Fibroblast of skin of right quadriceps (primary cell): ENCODE measurements at places on chromosomes 11 and 22.

DNA sequence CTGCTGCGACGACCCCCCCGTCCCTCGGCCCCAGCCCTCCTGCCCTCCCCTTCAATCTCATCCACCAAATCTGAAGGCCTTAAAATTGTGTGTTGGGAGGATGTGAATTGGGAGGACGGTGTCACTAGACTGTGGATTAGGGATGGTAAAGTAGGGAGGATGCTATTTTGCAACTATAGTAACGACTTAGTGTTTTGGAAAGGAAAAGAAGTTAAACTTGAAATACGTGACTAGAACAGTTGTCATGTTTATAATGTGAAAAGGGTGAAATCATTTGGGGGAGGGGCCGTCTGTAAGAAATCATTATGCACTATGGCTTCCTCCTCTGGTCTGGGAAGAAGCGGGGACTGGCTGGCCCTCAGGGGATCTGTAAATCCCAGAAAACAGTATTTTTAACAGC, 43.4 kb upstream of the NNMT start:
- no peak for DNase-seq

- DNase-seq, result no peak
Measured at GRCh38 chr11:36388071-36388470, 92.0 kb downstream of the PRR5L start.

DNA sequence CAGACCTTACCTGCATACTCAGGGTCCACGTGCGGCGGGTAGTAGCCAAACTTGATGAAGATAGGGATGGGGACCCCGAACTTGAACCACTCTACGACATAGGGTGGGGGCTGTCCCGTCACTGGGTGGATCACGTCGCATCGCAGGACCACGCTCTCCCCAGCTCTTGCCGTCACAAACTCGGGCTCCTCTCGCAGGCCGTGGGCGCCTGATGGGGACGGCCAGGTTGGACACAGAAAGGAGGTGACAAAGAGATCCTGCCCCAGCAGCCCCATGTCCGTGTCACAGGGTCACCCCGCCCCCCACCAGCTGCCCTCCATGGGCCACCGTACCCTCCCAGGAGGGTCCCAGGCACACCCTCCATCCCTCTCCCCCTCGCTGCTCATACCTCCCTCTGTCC, 10.7 kb downstream of the IGSF9B start:
- DNase-seq, result no peak

GRCh38 chr11:72228844-72229231, 4.3 kb downstream of the INPPL1 start:
- DNase-seq, result no peak

DNA sequence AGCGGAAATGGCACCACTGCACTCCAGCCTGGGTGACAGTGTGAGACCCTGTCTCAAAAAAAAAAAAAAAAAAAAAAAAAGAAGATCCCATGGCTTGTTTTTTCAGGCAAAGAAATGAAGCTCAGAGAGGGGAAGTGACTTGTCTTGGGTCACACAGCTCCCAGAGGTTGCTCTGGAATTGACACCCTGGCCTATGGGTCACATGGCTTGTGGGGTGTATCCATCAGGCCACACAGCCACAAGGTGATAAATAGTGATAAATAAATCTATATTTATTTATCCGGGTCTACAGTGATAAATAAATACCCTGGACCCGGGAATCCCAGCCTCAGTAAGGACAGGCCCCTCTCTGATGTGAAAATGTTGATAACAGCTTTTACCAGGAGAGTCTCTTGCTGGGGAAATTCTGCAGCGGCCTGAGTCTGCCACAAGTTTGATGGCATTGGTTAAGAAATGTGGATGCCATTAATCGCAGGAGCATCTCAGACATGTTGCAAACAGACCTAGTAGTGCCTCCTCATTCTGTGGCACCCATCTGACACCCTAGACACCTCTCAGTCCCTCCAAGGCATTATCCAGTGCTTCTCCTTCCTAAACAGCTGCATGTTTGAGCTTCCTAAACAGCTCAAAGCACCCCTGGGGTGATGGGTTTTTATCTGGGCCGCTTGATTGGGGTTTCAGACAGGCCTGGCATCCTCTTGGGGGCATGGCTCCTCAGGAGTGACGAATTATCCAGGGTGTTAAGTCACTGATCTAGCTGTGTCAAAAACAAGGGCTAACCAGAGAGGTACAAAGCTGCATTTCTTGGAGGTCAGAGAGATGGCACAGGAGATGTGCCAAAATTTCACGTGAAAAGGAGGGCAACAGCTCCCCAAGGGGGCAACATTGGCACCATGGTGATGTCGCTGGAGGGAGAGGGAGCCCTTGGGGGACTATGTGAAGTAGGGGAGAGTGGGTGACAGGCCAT, 1.9 kb upstream of the EMID1 start:
- no peak for DNase-seq

GRCh38 chr11:32148895-32149294, 58.0 kb downstream of the RCN1 start:
- no peak for DNase-seq

DNA sequence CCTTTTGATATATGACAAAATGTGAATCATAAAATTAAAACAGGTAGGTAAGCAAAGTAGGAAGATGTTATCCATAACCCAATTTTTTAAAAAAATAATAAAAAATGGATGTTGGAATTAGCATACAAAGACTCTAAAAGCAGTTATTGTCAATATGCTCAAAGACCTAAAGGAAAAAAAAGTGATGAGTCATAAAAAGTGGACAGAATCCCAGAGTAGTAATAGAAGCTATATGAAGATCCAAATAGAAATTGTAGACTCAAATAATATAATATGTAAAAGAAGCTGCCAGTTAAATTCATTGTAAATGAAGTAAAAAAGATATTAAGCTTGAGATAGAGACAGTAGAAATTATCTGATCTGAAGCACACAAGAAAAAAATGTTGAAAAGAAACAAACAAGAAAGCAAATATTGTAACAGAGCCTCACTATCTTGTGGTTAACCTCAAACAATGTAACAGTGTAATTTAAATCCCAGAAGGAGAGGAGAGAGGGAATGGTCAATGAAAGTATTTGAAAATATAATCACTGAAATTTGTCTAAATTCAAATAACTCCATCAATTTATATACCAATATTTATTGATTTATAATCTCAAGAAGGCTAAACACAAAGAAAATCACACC, 773.4 kb upstream of the RAG2 start:
- no peak for DNase-seq

GRCh38 chr22:33844273-33844672, 76.0 kb downstream of the LARGE1 start:
- no peak for DNase-seq

DNA sequence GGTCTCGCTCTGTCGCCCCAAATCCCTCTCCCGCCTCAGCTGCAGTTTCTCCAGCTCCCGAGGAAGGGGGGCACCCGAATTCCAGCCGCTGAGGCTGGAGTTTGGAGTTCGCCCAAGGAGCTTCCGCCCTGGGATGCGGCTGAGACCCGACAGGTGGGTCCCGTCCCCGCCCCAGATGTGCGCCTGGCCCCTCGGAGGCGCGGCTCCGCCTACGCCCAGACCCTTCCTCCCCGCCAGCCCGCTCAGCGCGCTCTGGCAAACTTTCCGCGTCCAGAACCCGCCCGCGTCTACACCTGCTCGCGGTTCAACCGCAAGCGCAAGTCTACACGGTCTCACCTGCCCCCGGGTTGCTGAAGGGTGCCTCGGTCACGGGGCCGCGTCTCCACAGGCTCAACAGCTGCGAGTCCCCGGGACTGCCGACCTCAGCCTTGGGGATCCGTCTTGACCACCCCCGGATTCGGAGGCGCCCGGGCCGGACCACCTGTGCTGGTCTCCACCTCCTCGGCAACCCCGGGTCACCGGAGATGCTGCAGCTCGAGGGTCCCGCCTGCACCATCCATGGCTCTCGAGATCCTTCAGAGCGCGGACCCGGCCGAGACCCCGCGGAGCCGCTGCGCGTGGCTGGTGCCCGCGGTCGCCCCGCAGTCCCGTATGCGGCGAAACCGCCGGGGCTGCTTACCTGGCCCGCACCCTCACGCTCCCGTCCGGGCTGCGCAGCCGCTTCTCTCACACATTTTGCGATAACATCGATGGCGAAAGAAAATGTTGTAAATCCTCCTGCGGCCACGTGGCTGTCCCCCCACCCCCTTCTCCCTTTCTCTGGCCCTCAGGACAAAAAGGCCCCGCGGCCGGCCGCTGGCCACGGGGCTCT, 63.6 kb downstream of the NFAM1 start:
- no peak for DNase-seq

GRCh38 chr22:49305214-49305965, 522.3 kb downstream of the BRD1 start:
- peak; percentile 20 for DNase-seq

GRCh38 chr11:67053896-67054329, 2.7 kb upstream of the RHOD start:
- peak; percentile 45 for DNase-seq

GRCh38 chr11:129937592-129938238, 42.3 kb upstream of the NFRKB start:
- DNase-seq, result no peak

DNA sequence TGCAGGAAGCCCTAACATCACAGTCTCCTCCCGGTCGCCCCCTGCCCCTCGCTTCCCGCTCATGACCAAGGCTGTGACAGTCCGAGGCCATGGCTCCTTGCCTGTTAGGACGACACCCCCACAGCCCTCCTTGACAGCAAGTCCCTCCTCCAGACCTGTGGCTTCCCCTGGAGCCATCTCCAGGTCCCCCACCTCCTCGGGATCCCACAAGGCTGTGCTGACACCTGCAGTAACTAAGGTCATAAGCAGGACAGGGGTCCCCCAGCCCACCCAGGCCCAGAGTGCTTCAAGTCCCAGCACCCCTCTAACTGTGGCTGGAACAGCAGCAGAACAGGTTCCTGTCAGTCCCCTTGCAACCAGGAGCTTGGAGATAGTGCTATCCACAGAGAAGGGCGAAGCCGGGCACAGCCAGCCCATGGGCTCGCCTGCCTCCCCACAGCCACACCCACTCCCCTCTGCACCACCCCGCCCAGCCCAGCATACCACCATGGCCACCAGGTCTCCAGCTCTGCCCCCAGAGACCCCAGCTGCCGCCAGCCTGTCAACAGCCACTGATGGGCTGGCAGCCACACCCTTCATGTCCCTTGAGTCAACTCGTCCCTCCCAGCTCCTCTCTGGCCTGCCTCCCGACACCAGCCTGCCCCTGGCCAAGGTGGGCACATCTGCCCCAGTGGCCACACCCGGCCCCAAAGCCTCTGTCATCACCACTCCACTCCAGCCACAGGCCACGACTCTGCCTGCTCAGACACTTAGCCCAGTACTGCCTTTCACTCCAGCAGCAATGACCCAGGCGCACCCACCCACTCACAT, 63.2 kb downstream of the OTOG start:
- no peak for DNase-seq

DNA sequence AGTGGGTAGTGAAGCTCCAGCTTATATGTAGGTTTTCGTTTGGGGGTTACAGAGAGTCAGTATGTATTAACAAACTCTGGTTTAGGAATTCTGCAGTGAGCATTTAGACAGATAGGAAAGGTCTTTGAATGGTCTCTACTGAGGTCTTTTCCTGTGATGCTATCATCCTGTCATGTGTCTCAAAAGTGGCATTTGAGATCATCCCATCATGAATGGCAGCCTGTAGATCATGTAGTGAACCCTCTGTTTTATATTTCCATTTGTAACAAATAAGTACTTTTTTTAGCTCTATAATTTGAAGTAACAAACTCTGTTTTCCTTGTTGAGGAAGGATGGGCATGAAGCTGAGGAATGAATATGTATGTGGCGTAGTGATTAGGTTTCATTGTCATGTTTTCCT, 76.2 kb downstream of the PPP6R3 start:
- DNase-seq, result no peak

- no peak for DNase-seq
Measured at GRCh38 chr11:8075119-8075726, 5.8 kb upstream of the TUB start.

DNA sequence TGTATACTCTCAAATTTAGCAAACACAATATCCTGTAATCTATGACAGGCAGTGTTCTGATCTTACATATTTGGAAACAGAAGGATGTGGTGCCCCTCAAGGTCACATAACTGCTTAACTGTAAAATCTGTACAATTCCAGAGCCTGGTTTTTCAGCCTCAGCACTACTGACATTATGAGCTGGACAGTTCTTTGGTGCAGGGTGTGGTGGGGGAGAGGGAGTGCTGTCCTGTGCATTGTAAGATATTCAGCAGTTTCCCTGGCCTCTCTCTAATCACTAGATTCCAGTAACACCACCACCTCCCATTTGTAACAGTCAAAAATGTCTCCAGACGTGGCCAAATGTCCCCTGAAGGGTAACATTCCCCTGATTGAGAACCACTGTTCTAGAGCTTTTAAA, 1.8 kb upstream of the OR5B21 start:
- no peak for DNase-seq

GRCh38 chr11:1529774-1530173, 42.3 kb downstream of the DUSP8 start:
- no peak for DNase-seq

GRCh38 chr11:105811242-105811641, 201.4 kb downstream of the GRIA4 start:
- no peak for DNase-seq

- no peak for DNase-seq
Measured at GRCh38 chr22:36395055-36395849, 7.5 kb upstream of the MYH9 start.

DNA sequence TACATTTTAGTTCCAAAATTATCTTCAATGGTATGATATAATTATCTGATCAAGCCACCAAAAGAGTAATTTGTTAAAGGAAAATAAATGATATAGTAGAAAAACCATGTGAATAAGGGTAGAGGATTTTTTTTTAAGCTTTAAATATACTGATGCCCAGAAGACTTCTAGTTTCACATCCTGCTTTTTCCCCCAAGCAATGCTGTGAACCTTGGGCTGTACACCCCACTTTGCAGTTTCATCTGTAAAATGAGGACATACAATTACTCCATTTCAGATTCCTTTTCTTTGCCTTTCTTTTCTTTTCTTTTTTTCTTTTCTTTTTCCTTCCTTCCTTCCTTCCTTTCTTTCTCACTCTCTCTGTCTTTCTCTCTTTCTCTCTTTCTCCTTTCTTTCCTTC, 1125.4 kb downstream of the DLG2 start:
- no peak for DNase-seq

DNA sequence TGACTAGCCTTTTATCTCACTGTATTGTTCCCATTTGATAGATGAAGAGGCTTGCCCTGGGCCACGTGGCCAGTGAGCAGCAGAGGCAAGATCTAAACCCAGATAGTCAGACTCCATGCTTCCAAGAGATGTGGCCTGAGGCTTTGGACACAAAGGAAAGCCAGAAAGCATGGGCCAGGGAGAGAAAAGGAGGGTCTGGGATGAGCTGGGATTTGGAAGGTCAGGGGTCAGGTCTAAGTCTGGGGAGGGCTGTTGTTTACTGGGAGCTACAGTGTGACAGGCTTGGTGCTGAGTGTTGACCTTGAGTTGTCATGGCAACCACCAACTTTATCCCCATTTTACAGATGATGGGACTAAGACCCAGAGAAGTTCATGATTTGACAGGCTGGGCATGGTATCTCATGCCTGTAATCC, 2.1 kb downstream of the SLC35E4 start:
- no peak for DNase-seq

GRCh38 chr22:36368359-36368983, 19.3 kb downstream of the MYH9 start:
- peak; percentile 89 for DNase-seq
